ENCODE measurements at places on chromosomes 2 and 18.

GRCh38 chr18:54775686-54776085, 52.6 kb upstream of the RAB27B start:
- DNase-seq = no peak

DNA sequence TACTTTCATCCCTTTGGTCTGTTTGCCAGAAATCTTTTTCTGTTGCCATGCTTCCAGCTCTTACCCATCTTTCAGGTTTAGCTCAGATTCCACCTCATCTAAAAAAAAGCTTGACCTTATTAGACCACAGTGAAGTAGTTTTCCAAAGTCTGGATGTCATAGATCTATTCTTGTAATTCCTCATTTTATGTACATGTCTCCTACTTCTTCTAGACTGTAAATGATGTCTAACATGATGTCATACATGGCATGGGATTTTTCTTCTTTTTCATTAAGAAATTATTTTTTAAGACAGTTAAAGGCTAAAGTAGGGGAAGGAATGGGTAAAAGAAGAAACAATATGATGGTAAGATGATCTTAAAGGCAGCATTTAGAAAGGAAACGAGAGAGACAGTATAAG, 11.3 kb downstream of the GLS start:
- DNase-seq = no peak

GRCh38 chr2:68482296-68482820, 15.0 kb downstream of the APLF start:
- DNase-seq = no peak

- DNase-seq = no peak
Observed at GRCh38 chr2:137846993-137847392, 117.3 kb upstream of the HNMT start.

- DNase-seq = no peak
Observed at GRCh38 chr18:6414723-6415417, at the start of gene L3MBTL4. L3MBTL4 (minus strand) TSS chr18:6414911; CDS start chr18:6311625, 103,286 bp downstream.

- no peak for DNase-seq
Observed at GRCh38 chr18:79760348-79760747, 37.4 kb upstream of the KCNG2 start.

- DNase-seq = no peak
Observed at GRCh38 chr2:231884438-231885140, 41.6 kb downstream of the NPPC start.

- DNase-seq = no peak
Observed at GRCh38 chr2:101037161-101037755, 35.2 kb downstream of the RPL31 start.

GRCh38 chr2:165410276-165410675, 59.2 kb upstream of the CSRNP3 start:
- DNase-seq = no peak

DNA sequence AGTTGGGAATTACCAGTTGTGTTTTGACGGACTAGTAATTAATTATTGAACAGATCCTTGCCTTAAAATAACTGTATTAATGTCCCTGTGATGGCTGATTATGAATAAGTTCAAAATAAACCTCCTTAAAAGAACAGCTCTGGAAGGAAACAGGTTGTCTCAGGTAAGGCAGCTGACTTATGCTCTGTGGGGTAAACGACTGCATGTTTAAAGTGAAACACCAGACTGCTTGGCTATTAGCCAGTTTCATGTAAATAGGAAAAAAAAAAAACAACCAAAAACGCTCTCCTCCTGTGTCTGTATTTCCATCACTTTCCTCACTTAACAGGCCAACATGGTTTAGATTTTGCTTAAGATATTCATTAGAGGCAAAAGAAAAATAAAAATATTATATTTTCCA, 243.6 kb downstream of the TMEM182 start:
- DNase-seq = no peak

- no peak for DNase-seq
Observed at GRCh38 chr2:225017713-225018112, 24.6 kb downstream of the DOCK10 start.

GRCh38 chr2:16960579-16960978, 294.9 kb upstream of the CYRIA start:
- DNase-seq = no peak

GRCh38 chr18:56460581-56460980, 177.8 kb downstream of the TXNL1 start:
- no peak for DNase-seq

GRCh38 chr2:30464544-30465170, 17.6 kb downstream of the LCLAT1 start:
- no peak for DNase-seq

GRCh38 chr18:10226971-10227370, 227.5 kb upstream of the APCDD1 start:
- DNase-seq = no peak

DNA sequence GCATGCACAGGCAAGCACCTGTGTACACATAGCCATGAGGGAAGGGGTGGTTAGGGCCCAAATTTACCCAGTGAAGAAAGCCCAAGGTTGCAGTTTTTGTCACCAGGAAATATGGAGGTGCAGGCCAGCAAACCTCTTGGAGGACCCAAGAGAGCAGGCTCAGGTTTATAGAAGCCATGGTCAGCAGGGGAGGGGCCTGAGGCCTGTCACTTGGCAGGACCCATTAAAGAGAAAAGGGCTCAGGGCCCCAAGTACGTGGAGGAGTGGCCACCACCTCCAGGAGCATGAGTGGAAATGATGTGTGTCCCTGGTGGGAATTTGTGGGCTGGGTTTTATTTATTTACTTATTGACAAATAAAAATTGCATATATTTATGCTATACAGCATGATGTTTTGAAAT, 192.9 kb downstream of the HAUS1 start:
- no peak for DNase-seq

DNA sequence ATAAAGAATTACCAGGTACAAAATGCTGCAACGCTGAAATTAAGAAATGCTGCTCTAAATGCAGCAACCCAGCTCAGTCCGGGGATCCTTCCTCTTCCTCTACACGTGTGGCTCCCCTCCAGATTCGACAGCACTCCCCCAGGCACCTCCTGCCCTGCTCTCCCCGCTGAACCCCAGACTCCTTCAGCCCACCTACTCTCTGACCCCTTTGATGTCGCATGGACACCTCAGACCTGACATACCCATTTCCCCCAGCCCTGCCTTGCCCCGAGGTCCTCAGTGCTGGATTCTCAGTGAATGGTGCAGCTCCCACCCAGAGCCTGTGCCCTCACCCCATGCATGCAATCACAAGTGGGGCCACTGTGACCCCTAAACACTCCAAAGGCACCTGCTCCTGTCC, 4.6 kb upstream of the ADRA2B start:
- DNase-seq = no peak

- DNase-seq = no peak
Observed at GRCh38 chr2:232300894-232301387, 77.6 kb upstream of the ALPP start.

DNA sequence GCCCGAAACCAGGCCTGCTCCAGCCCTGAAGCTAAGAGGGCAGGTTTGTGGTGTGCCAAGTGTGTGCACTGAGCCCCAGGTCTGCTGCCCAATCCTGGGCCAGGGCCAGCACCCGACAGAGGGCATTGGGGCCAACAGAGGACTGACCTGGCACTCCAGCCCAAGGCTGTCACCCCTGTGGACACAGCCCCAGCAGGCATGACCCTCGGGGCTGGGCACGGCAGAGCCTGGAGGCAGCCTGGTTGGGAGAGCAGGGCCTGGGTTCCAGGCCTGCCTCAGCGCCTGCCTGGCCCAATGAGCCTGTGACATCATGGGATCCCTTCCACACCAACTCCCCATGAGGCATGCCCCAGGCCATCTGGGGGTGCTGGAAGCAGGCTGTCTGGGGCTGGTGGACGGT, 10.8 kb upstream of the SNED1 start:
- no peak for DNase-seq

GRCh38 chr2:131542438-131543384, 15.0 kb downstream of the CCDC74A start:
- no peak for DNase-seq

GRCh38 chr2:216539791-216540241, 41.2 kb downstream of the RPL37A start:
- DNase-seq = no peak

GRCh38 chr18:55221622-55222021, 262.4 kb upstream of the CCDC68 start:
- no peak for DNase-seq

GRCh38 chr2:219461047-219461514, 26.4 kb downstream of the SPEG start:
- peak; percentile 41 for DNase-seq

GRCh38 chr2:15802657-15803542, 137.4 kb upstream of the MYCN start:
- DNase-seq = no peak

DNA sequence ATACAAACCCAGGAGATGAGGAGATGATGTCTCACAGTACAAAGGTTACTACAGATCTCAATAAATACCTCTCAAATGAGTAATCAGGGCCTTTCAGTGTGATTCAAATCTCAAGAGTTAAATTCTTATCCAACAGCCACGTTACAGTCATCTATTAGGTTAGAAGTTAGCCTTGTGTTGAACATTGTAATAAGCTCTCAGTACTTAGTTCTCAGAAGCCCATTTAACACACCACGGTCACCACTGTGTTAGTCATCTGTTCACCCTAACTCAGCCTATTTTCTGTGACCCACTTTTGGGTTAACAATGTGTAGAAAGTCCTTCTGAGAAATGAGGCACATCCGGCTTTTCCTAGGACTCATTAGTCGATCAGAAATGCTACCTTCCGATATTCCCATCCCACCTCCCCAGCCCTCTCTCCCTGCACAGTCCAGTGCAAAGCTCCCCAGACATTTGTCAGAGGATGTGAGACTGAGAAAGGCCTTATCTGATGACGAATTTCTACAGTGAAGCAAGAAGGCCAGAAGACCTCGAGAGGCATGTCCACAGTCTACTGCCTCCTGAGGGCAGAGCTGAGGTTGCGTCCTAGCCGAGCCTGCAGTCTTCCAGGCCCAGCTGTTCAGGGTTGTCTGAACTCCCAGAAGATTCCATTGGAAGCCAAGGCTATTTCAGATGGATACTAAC, 92.6 kb downstream of the ACTR2 start:
- DNase-seq = peak; percentile 62

DNA sequence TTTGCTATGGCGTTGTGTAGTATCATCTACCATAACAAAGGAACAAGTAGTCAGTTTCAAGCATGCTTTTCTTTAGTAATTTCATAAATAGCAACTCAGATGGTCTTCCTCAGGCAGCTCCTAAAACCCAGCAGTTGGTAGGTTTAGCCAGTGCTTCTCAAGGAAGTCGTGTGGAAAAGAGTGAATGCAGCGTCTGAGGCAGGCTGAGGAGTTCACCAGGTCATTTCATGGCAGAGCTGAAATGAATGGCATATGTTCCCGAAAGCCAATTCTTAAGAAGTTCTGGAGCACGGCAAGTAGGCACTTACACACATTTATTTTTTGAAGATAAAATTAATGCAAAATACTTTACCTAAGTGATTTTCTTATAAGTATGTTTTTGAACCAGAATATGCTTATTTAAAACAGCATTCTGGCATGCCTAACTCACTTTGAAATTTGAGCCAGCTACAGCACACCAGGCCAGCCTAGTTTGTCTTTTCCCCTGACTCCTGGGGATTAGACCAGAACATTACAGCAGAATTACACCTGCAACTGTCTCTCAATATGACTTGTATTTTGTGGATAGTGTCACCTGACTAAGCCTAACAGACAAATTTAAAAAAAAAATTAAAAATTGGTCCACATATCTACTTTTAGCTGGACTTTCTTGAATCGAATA, 62.2 kb downstream of the OSBPL6 start:
- DNase-seq = no peak

DNA sequence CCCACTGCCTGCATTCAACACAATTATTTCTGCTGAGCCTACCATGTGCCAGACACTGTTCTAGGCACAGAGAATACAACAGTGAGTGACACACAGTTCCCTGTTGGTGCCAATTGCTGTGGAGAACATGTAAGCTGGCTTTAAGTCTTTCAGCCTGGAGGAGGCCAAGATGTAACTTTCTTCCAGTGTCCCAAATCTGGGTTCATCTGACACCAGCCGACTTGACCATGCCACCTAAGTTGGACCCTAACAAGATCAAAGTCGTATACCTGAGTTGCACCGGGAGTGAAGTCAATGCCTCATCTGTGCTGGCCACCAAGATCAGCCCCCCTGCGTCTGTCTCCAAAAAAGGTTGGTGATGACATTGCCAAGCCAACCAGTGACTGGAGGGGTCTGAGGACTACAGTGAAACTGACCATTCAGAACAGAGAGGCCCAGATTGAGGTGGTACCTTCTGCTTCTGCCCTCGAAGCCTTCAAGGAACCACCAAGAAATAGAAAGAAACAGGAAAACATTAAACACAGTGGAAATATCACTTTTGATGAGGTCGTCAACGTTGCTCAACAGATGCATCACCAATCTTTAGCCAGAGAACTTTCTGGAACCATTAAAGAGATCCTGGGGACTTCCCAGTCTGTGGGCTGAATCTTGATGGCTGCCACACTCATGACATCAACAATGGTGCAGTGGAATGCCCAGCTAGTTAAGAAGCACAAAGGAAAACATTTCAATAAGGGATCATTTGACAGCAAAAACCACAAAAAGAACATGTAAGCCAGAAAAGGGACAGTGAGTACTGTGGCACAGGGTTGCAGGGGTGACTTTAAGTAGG, 6.3 kb downstream of the TRABD2A start:
- peak; percentile 25 for DNase-seq

GRCh38 chr2:45794134-45794617, 142.7 kb downstream of the PRKCE start:
- DNase-seq = no peak

Data from activated T-cell treated with anti-CD3 and anti-CD28 coated beads, Interleukin-2, amount 50 U/mL, for 48 hours (primary cell).